ENCODE measurements at places on chromosomes 5 and 9.

DNA sequence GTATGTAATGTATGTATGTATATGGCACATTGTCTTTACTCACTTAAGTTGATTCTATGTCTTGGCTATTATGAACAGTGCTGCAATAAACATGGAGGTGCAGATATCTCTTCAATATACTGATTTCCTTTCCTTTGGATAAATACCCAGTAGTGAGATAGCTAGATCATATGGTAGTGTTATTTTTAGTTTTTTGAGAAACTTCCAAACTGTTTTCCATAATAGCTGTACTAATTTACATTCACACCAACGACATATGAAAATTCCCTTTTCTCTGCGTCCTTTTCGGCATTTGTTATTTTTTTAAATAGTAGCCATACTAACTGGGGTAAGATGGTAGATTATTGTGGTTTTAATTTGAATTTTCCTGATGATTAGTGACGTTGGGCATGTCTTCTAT is 445.6 kb downstream of the NFIB start:
- DNase-seq: no peak

DNA sequence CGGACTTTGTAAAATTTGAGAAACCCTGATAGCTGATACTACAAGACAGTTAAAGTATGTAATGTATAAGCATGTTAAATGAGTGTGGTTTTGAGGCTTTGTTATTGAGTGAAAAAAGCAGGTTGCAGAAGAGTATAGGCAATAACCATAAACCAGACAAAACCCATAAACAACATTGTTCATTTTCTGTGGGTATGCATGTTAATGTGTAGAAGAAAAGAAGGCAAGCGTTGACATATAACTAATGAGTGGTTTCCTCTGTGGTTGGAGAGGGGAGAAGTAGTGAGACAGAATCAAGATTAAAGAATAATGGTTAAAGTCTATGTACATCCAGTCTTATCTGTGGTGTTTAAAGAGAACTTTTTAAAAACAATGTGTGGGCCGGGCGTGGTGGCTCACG is 26.2 kb downstream of the RAD23B start:
- DNase-seq: no peak

- DNase-seq: no peak
Observed at GRCh38 chr9:106637486-106637885, 225.5 kb upstream of the ZNF462 start.

- DNase-seq: no peak
Observed at GRCh38 chr9:117682955-117683710, 21.1 kb upstream of the TLR4 start.

DNA sequence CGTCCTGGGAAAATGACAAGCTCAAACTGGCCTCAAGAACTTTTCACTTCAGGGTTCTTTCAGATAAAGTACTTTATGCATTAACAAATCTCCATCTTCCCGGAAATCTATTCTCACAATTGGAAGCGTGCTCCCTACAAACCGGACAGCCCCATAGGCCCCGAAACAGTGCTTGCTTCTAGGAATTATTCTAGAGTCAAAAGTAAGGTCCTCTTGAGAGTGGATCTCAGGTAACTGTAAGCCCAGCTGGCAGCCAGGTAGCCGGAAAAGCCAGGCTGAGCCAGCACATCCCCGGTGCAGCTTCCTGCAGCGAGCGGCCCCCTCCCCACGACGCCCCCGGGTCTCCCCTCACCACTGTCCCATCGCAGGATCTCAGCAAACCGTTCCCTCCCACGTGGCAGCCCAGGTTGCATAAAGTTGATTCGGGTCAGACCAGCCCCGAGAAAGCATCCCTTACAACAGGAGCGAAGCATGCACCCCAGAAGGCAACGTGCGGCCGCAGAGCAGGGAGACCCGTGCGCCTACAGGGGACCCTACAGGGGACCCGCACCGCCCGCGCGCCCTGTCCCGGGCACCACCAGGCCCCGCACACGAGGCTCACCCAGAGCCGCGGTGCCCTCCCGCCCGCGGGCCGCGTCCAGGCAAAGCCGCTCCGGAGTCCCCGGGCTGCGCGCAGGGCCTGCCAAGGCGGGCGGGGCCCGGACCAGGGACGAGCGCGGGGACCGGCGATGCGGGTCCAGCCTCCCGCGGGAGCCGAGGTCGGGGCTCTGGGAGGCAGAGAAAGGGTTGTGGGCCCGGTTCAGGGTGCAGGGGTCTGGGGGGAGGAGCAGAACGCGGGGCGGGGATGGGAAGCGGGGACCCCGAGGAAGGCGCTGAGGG is 920 bp downstream of the LPCAT1 start:
- no peak for DNase-seq

DNA sequence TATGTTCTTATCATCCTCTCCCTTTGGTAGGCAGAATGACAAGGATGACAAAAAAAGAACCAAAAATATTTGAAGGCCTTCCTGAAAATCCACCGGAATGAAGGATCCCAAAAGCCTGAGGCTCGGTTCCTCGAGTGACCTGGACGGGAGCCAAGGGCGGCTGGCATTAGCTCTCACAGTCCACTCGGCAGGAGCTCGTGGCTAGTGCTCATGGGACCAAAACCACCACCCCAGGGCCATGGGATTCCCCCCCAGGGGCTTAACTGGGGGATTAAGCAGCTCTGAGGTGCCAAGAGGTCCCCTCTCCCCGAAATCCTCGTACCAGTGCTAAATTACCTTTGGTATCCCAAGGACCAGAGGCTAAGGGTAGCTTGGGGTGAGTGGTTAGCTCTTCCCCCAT is 586 bp upstream of the PDZD2 start:
- no peak for DNase-seq

DNA sequence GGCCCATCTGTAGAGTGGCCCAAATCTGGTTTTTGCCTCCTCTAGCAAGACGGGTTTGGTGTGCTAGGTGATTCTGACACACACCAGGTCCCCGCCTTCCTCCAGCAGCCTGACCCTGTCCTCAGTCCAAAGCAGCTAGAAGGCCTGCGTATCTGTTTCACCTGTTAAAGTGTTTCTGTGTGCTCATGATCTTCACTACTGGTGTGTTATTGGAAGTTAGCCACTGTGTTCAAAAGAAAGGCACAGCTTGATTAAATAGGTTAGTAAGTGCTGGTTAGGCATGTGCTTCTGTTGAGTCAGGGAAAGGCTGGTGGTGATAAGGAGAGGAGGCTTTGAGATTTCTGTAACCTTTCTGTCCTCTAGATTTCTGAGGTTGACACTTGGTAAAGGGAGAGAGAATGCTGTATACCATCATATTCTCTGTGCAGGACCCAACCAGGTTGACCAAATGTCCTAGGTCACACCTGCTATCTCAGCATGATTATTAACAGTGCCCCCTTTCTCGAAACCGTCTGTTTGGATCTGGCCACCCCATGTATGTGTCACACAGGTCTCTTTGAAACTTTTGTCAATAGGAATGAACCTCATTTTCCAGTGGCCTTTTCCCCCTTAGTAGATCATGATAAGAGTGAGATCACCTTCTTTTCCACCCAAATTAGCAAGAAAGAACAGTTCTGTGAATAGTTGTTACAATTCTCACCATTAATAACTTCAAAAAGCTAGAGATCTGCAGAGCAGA is 58.8 kb downstream of the ARHGAP26 start:
- no peak for DNase-seq

Data from stimulated activated CD4-positive, alpha-beta T cell treated with anti-CD3 and anti-CD28 coated beads, Interleukin-15, amount 100 ng/mL, for 1 hour (primary cell).